ENCODE measurements at places on chromosomes 7 and 10.

DNA sequence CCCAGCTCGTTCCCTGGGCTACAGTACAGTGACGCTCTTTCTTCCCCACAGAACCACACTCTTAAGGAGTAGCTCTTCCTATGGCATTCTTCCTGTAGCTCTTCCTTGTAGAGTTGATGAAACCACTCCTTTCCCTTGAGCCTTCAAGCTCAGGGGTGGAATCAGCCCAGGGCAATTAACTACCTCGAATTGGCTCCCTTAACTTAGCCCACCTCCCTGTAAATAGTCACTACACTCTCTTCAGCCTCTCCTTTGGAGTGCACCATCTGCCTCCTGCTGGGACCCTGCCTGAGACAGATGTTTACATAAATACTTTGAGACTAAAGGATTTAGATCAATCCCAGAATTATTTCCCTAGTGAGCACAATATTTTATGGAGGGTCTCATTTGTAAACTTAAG lies 537.8 kb upstream of the AUTS2 start:
- no peak for DNase-seq

GRCh38 chr10:44028384-44029137 lies 356.3 kb downstream of the CXCL12 start:
- no peak for DNase-seq

- DNase-seq = no peak
Observed at GRCh38 chr7:108270385-108271015, 140.3 kb upstream of the LAMB4 start.

- no peak for DNase-seq
Observed at GRCh38 chr7:128217967-128218652, 23.0 kb upstream of the LEP start.

GRCh38 chr7:45408409-45408737 lies 165.8 kb upstream of the ADCY1 start:
- DNase-seq = no peak

GRCh38 chr7:107591421-107591820 lies 11.4 kb downstream of the BCAP29 start:
- no peak for DNase-seq

- no peak for DNase-seq
Observed at GRCh38 chr10:125172694-125173093, 12.3 kb upstream of the CTBP2 start.

DNA sequence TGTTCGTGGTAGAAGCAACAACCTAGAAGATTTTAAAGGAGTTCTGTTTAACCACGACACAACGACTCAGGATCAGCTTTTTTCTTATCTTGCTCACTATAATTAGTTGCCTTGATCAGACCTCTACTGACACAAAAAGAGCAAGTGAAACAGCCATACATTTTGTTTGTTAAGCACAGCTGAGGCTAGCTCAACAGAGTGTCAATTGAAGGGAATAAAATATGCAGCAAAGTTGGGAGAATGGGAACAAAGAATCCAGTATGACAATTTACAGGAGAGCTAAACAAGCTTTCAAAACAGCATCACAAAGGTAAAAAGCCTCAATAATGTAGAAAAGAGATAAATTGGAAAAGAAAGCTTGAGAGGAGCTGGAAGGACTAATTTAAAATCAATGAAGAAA lies 40.5 kb upstream of the HERPUD2 start:
- DNase-seq = no peak

DNA sequence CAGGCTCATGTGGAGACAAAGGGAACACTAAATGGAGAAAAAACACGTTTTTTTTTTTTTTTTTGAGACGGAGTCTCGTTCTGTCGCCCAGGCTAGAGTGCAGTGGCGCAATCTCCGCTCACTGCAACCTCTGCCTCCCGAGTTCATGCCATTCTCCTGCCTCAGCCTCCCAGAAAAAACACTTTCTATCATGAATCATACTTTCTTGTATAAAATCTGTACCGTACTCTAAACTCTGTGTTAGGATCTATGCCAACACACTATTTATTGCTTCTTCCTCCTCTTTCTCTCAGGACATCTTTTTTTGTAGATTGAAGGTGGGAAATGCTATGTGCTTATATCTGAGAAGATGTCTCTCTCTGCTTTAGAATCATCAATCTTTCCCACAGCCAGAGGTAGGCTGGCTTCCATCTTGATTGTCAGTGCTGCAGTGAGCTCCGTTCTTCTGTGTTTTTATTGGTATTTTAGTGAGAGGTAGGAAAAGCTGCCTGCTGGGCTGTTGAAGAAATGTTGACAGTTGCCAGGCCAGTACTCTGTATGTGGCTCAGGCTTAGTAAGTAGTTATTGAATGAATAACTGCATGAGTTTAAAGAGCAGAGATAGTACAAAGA lies 101.1 kb downstream of the GPR85 start:
- no peak for DNase-seq

DNA sequence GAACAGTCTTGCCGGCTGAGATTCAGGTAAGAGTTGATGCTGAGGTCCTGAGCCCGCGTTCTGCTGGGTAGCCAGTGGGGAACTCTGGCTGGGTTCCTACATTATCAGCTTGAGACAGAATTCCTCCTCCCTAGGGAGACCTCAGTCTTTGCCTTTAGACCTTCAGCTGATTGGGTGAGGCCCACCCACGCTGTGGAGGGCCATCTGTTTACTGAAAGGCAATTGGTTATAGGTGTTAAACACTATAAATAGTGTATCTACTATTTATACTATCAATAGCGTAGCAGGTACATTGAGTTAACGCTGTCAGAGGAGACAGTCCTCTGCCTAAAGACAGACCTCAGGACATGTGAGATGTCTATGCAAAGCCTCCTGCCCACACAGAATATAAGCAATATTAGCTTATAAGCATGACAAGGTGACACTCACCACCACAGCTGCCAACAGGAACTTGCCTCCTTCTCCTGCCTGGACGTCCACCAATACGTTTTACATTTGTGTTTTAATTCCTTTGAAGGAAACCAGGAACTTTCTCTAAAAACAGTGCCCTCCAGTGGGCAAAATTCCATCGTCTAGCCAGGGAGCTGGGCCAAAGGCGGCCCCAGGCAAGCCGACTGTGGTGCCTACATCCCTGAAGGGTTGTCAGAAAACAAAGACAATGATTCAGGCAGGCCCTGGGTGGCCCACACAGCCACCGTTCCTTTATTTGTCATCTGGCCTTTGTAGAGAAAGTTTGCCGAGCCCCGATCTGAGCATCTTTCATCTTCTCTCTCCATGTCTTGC lies 58.8 kb downstream of the INSIG1 start:
- DNase-seq = no peak

- DNase-seq = no peak
Observed at GRCh38 chr10:12634621-12634931, 285.2 kb downstream of the CAMK1D start.

DNA sequence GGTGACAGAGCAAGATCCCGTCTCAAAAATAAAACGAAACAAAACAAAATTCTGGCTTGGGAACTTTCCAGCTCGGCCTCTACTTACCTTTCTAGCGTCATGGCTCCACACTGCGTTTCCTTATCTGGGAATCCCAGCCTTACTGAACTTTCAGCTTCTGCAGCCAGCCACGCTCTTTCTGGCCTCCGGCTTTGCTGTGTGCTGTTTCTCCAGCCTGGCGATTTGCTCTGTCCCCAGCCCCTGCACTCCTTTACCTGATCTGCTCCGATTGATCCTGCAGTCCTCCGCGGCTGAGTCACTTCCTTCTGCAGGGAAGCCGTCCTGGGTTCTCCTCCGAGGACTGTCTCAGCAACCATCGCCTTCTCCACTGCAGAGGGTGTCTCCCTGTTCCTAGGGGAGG lies 71.0 kb upstream of the FAM171A1 start:
- DNase-seq = no peak

GRCh38 chr10:96288151-96288621 lies 16.0 kb upstream of the DNTT start:
- no peak for DNase-seq

DNA sequence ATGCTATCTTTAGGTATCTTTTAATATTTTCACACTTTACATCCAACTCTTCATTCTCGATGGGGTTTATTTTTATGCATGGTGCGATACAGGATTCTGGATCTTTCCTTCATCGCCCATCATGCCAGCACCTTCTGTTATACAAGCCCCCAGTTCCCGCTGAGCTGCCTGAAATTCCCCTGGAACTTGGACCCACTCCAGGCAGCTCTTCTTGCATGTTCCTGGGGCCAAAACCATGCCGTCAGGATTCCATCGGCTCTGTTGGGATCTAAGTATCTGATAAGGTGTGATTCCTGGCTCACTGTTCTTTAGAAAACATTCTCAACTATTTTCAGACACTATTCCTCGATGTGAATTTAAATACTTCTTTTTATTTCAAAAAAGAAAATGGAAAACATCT lies 40.5 kb upstream of the PPP2R2D start:
- no peak for DNase-seq

- DNase-seq = no peak
Observed at GRCh38 chr10:37563715-37564108, 293.7 kb downstream of the ZNF248 start.

DNA sequence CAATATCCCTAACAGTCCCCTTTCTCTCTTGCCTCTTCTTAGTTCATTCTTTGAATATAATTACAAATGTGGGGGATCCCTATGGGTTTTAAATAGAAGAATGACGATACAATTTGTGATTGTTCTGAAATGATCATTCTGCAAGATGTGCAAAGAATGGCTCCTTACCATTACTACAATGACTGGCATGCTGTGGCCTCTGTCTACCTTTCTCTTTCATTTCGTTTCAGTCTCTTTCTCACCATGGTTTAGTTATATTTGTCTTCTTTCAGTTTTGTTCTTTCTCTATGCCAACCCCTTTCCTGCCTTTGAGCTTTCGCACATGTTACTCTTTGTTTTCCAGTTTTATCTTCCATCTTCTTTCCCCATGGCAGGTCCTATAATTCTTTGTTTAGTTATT lies 176.5 kb downstream of the SUGCT start:
- no peak for DNase-seq

GRCh38 chr10:114471906-114472876 lies 67.9 kb upstream of the AFAP1L2 start:
- DNase-seq = no peak

DNA sequence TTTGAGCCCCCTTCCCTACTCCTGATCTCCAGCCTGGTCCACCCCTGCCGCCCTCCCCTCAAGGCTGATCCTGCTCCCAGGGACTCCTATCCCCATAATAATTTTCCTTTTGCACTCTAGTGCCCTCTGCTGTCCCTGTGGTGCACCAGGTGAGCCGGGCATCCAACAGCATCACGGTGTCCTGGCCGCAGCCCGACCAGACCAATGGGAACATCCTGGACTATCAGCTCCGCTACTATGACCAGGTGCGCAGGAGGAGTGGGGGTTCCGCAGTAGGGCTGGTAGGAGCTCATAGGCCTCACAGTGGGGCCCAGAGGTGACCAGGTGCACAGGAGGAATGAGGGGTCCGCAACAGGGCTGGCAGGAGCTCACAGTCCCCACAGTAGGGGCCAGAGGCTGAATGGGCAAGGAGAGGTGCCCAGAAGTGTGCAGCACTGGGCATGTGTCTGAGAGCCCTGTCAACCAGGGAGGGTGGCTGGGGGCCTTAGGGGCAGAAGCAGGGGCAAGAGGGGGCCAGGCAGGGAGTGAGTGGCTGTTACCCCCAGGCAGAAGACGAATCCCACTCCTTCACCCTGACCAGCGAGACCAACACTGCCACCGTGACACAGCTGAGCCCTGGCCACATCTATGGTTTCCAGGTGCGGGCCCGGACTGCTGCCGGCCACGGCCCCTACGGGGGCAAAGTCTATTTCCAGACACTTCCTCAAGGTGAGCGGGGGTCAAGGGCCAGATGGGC lies 11.7 kb downstream of the EPHB6 start:
- no peak for DNase-seq

DNA sequence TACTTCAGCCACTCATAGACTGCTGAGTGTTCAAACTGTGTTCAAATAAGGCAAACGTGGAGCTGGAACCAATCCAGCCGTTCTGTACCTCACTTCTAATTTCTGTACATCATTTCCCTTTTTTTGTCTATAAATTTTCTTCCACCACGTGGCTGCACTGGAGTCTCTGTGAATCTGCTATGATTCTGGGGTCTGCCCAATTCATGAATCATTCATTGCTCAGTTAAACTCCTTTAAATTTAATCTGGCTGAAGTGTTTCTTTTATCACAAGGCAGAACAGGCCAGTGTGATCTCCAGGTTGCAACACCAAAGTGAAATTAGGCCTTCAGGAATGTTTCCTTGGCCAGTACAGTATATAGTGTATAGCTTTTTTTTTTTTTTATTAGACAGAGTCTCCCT lies 53.5 kb downstream of the DNAJC12 start:
- DNase-seq = no peak

GRCh38 chr10:130430852-130431704 lies 294.9 kb downstream of the GLRX3 start:
- DNase-seq = no peak

- no peak for DNase-seq
Observed at GRCh38 chr7:26580711-26581110, 283.7 kb downstream of the SKAP2 start.

DNA sequence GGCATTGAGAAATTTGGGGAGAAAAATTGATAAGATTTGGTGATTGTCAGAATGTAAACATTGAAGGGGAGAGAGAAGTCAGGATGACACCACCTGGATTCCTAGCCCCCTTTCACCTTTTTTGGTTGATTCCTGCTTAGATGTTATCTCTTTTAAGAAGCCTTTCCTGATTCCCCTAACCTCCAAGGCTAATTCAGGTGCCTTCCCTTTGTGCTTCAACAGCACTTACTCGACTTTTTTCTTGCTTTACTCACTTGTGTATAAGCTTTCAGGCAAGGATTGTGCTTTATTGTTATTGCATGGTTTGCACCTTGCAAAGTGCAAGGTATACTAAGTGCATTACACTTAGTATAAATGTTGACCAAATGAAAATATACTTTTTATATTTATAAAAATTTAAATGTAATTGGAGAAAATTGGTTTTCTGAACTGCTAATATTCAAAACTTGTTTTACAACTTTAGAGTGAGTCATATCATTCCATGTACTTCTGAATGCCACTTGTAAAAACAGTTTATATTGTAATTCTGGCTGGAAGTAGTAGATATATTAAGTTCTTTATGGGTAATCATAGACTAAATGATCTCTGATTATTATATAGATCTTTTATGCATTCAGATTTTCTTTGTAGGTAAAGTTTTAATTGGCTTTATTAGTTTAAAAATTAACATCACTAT lies 13.2 kb downstream of the SHOC2 start:
- DNase-seq = no peak

- no peak for DNase-seq
Observed at GRCh38 chr7:3075441-3075840, 31.8 kb upstream of the CARD11 start.

- DNase-seq = no peak
Observed at GRCh38 chr7:35286422-35286821, 32.5 kb upstream of the TBX20 start.

GRCh38 chr7:1942941-1943289 lies 272.8 kb downstream of the ELFN1 start:
- no peak for DNase-seq

- DNase-seq = no peak
Observed at GRCh38 chr10:79086822-79087221, 18.1 kb downstream of the ZMIZ1 start.

GRCh38 chr7:69374044-69374425 lies 224.2 kb upstream of the AUTS2 start:
- no peak for DNase-seq

DNA sequence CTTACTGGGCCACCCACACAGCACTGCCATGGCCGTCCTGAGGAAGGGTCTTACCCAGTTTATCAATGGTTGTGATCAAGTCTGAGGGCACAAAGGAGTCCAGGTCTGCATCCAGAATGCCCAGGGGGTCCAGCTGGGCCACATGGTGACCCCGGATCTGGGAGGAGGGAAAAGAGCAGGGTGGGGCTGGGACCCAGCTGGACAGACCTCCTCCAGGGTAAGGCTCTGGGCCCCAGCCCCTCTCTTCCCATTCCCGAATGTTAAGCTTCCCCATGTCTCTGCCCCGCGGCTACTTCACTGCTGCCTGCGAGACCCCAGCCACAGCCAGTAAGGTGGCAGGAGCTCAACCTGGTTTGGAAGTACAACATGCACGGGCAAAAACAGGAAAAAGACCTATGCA lies 9.5 kb downstream of the OGDHL start:
- DNase-seq = no peak
